AG04450 (cell line): ENCODE measurements at places on chromosomes 5 and 9.

DNA sequence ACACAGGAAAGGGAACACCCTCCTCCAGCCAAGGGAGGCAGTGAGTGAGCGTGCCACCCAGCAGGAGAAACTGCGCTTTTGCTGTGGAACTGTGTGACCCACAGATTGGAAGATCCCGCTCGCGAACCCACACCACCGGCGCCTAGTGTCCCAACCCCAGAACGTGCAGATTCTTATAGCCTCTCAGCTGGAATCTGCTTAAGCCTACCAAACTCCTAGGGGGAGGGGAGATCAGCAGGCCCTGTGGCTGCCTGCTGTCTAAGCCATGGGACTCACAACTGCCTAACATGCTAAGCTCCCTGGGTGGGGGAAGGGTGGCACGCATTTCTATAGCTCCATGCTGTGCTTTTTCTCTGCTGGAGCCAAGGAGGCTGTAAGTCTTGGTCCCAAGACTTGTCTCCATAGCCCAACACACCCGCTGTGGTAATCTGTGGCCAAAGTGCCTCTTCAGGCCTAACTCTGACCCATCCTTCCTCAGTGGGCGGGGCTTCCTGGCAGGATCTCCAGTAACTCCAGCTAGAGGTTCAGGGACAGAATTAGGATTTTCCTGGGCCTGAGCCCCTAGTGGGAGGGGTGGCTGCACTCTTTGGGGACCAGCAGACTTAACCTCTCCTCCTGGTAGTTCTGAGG is 485.0 kb downstream of the TAF11L14 start:
- DNase-seq: no peak

GRCh38 chr9:113577525-113578261 is 114.2 kb downstream of the RGS3 start:
- DNase-seq: no peak

DNA sequence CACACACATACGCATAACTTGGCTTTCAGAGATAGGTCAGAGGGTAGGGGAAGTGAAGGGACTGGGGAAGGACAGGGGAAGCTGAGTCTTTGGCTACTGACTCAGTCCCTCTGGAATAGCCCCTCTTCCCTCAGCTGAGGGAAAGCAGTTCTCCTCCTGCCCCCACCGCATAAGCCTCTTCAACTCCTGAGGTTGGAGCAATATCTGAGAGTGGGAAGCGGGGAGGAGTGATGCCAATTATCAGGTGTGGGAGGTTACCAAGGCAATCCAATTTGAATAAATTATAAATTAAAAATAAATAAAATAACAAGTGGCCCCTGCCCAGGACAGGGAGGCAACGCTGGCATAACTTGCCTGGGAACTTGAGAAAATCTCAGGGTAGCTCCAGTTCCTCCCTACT is 1.7 kb upstream of the STOML2 start:
- DNase-seq: no peak

DNA sequence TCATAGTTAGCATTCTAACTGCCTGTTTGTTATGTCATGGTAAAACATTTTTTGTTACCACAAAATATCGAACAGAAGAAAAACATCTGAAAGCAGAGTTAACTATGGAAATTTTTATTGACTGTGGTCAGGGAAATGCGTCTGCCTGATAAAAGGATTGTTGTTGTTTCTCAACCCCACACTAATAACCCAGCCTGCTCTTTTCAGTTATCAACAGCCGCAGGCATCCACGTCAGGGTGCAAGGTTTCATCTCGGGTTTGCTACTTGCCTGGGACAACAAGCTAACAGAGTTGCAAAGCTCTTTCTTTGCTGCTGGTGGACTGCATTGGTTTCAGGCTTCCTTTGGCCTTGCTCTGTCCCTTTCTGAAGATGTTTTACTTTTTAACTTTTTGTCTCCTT is 969.2 kb downstream of the CDH18 start:
- no peak for DNase-seq

DNA sequence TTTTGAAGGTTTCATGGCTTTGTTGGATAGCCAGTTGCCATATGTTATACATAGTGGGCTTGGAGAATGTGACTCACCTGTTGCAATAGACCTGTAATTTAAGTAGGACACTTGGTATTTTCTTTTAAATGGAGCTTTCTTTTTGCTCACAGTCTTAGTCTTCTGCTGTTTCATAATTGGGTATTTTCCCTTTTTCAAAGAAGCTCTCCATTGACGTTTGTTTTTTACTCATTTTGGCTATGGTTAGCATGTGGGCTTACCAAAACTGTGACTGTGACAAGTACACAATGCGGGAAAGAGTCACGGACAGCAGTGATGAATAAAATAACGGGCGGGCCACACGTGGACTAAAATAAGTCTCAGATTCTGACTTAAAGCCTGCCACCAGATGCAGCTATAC is 23.2 kb upstream of the RNF20 start:
- no peak for DNase-seq

DNA sequence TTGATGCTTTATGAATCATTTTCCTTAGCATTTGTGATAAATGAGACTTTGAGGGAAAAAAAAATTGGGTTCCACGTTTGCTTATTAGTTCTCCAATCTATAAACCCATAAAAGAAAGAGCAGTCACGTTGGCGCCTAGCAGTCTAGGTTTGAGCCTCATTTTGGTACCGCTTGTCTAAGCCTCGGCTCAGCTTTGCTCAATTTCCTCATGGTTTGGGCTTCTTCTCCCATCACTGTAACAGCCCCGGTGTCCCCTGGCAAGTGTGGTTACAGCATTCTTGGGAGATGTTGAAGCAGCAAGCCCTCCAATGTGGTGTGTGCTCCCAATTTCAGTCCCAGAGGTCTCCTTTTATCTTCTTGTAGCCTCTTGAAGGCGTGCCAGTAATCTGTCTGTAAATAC is 578.4 kb downstream of the CDK5RAP2 start:
- DNase-seq: no peak

GRCh38 chr9:3331801-3332200 is 194.0 kb downstream of the RFX3 start:
- no peak for DNase-seq

GRCh38 chr9:132487351-132487791 is 77.4 kb downstream of the CFAP77 start:
- DNase-seq: no peak

GRCh38 chr5:151132963-151133362 is 24.6 kb downstream of the ANXA6 start:
- no peak for DNase-seq

GRCh38 chr5:144548936-144549335 is 378.3 kb downstream of the KCTD16 start:
- DNase-seq: no peak

DNA sequence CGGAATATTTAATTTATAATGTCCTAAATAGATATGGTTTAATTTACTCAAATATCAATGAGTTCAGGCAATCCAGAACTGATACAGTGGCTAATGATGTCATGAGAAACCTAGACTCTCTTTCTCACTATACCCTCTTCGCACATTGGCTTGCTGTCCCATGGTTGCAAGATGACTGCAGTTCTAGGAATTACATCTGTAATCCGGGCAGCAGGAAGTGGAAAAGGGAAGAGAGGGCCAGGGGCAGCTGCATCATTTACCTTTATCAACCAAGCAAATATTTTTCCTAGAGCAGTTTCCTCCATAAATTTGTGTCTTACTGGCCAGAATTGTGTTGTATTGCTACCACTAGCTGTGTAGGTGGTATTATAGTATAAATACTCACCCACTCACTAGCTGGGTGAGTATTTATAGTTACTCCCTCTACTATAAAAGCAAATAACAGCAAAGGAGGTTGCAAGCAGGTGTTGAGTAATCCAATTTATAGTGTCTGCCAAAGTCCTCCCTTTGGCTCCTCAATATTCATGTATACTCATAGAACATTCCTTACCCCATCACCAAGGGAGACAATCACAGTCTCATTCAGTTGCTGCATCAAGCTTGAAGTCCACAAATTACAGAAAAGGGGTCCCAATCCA is 168.8 kb downstream of the DROSHA start:
- no peak for DNase-seq

DNA sequence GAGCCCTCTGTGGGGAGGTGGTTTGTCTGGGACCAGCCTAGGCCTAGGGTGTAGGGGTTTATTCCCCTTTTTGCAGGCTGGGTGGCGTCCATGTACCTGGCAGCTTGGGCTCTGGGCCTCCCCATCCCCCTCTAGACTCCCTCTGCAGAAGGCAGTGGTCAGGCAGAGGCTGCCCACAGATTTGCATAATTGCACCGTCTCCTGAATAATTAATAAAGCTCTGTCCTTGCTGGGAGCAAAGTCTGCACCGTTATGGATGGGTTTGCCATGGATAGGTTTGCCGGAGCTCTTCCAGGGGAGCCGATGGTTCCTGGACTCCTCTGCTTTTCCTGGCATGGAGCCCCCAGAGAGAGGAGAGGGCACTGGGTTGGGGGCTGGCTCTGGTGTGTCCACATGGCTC is 60.4 kb downstream of the DAB2IP start:
- DNase-seq: no peak

- DNase-seq: no peak
Measured at GRCh38 chr5:139688751-139689372, 40.7 kb downstream of the CXXC5 start.

GRCh38 chr9:91253488-91253887 is 108.2 kb downstream of the AUH start:
- no peak for DNase-seq

DNA sequence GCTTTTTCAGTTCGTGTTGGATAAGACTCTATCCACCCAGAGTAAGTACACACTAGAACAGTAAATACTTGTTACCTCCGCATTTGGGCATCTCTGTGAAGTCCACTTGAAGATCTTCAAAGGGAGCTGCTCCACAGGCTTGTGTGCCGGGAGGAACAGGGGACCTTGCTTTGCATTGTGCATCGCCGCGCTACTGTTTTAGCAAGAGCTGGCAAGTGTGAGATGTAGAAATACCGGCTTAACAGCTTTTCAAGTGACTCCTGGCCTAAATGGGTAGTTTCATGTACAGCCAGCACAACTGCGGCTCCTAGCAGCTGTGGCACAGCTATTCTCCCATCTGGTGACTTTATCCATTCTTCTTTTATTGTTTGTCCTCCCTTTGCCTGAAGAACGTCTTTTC is 8.4 kb upstream of the ZNF354C start:
- DNase-seq: no peak

- DNase-seq: no peak
Measured at GRCh38 chr5:159230657-159231056, 21.3 kb upstream of the RNF145 start.

DNA sequence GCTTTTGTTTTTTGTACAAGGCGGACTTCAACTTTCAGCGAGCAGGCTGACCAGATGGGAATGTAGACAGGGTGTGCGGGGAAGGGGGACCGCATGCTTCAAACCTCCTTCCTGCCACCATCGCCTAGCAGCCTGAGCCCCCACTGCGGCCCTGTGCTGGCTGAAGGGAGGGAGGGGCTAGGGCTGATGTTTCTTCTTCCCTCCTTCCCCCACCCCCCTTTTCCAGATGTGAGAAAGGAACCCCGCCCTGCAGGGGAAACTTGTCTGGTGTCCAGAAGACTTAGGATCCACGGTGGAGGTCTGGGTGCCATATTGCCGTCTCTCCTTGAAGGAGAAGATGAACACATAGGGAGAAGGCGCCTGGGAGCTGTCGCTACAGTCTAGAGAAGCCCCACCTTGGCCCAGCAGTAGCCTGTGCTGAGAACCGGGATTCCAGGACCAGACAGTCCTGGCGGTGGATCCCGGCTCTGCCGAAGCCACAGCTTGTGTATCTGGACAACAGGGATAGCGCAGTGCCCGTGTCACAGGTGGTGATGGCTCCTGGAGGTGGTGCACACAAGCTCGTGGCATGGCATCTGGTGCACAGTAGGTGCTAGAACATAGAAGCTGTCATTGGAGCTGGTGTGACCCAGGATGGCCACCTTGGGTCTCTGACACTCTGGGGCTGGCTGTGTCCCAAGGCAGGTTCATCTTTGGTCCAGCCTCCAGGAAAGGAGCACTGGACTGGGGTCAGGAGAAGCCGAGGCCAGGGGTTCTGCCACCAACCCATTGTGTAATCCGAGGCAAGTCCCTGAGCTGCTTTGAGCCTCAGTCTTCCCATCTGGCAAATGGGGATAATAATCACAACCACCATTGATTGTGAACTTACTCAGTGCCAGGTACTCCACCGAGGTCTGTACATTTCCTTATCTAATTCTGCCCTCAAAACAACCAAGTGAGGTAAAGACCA is 205.6 kb downstream of the C9orf50 start:
- DNase-seq: no peak

GRCh38 chr5:27523629-27524028 is 485.2 kb upstream of the CDH9 start:
- no peak for DNase-seq

DNA sequence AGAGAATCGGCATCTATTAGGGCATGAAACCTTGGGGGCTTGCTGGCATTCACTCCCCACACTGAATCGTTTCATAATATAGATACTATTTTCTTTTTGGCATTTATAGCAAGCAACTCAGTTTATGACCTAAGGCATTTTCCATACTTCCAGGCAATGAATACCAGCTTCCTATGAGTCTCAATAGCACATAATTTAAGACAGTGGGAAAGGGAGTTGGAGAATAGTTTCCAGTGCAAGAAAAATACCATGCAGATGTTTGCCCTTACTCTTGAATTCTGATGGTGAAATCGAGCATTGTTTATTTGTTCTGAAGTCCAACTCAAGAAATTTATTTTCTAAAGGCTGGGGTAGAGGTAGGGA is 175.8 kb upstream of the KLF9 start:
- DNase-seq: no peak

GRCh38 chr5:116759860-116760640 is 185.4 kb upstream of the SEMA6A start:
- no peak for DNase-seq

DNA sequence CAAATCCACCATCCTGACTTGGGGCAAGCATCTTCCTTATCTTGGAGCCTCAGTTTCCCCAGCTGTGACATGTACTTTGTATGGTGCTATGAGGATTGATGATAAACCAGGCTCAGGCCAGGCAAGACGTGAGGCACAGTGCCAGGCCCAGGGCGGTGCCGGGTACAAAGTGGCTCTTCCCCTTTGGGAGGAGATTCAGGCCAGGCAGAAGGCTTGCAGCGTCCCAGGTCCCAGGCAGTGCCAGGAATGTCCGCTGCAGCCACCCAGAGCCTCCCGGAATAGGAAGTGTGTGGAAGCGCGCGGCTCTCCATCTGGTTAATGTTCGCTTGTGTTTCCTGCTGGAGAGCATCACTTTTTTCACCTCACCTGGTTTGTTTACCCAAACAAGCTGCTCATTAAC is 12.6 kb upstream of the DENND1A start:
- no peak for DNase-seq

- DNase-seq: no peak
Measured at GRCh38 chr5:4018007-4018406, 422.4 kb downstream of the IRX1 start.

DNA sequence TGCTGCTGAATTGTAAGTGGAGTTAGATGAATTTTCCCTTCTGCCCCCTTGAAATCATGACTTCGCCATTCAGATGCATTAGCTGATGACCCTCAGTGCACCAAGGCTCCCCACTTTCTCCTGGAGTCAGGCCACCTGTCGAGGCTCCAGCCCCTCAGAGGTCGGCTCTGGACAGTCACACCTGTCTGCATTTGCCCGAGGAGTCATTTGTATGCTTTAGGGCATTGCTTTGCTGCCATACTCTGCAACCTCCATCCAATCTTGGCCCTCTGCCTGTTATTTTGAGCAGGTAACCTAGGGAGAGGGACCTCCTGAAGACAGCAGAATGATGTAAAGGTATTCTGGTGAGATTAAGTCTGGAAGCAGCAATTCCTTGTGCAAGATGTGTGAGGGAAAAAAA is 144.8 kb downstream of the MACROH2A1 start:
- no peak for DNase-seq
